ENCODE measurements at places on chromosomes 4 and X.

DNA sequence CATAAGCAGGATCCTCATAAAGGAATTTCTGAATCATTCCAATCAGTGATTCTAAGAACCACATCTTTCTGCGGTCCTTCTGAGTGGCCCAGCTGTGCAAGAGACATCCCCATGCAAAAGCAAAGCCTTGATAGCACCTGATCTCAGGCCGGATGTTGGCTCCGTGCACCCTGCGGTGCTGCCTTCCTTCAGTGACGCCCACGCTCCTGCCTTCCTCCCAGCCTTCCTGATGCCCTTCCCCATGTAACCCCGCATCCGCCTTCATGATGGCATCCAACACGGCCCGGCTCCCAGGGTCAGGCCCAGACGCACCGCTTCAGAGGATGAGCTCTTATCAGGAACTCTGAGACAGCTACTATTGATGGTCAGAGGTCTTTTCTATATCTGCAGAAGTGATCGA lies 20.4 kb upstream of the CYP4V2 start:
- DNase-seq = no peak

- DNase-seq = peak; percentile 34
Measured at GRCh38 chrX:111445485-111445884, 33.5 kb upstream of the DCX start.

GRCh38 chrX:109312757-109313156 lies 169.1 kb downstream of the GUCY2F start:
- DNase-seq = no peak

DNA sequence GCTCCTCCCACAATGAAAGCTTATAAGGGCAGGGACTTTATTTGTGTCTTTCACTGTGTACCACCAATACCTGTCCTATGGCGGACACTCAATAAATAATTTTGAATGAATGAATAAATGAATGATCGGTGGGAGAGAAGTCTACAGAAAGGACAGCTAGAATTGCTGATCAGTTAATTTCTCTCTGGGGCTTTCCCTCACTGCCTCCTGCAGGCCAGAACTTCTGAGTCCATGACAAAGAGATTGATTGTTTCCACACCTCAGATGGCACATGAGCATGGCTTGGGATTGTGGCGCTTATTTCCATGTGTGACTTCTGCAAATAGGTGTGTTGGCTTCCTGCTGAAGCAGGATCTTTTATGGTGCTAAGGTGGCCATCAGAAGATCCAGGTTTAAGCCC lies 6.3 kb downstream of the FAM47E start:
- DNase-seq = no peak

DNA sequence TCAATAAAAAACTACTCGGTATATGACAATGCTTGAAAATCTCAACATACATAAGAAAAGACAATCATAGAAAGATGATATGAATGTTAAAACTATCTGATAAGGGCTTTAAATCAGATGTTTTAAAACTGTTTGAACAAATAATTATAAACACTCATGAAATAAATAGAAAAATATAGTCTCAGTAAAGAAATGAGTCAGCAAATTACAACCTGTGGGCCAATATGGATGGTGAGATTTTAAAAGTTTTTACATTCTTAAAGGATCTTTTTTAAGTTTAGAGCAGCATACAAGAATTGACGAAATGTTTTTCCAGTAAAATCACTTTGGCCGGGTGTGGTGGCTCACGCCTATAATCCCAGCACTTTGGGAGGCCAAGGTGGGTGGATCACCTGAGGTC lies 83.1 kb downstream of the TEX11 start:
- DNase-seq = no peak

Data from T-helper 2 cell (primary cell).